Activated CD4-positive, alpha-beta T cell treated with anti-CD3 and anti-CD28 coated beads, Interleukin-2, amount 50 U/mL, for 24 hours (primary cell): ENCODE measurements at places on chromosomes 2 and 18.
A peak's percentile ranks its signal among the peaks of the same experiment; 100 is the strongest.

DNA sequence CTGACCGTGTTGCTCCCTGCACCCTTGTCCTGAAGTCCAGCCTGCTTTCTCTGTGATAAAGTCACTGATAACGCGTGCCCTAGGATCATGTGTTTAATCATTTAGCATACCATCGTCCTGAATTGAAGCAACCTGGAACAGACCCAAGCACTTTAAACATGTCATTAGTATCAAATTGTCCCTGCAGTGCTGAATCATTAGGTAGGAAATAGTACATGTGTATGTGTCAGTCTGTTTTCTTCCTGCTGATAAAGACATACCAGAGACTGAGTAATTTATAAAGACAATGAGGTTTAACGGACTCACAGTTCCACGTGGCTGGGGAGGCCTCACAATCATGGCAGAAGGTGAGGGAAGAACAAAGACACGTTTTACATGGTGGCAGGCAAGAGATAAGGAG lies 2.8 kb downstream of the ASB18 start:
- no peak for DNase-seq

GRCh38 chr2:154686162-154686561 lies 12.3 kb upstream of the KCNJ3 start:
- no peak for DNase-seq

- DNase-seq = no peak
These were observed 379.9 kb downstream of the CLIP4 start for GRCh38 chr2:29495068-29495467.

GRCh38 chr18:8812631-8813030 lies 107.3 kb downstream of the MTCL1 start:
- DNase-seq = no peak

GRCh38 chr2:28435241-28435640 lies 42.6 kb downstream of the FOSL2 start:
- DNase-seq = no peak

DNA sequence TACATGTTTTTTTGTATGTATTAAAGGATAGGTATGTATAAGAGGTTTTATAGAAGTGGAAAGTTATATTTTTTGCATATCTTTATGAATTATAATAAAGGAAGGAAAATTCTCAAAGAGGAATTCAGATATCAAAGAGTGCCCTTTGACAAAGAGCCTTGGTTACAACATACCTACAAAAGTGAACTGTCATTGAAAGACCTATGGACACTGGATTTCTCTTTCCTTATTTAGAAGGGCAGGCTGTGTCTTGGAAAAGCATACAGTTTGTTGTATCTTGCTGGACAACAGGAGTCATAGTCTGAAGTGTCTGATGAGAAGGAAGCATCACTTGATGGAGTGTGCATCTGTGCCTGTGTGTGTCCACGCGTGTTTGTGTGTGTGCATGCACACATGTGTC lies 15.2 kb downstream of the UGT1A10 start:
- DNase-seq = no peak

GRCh38 chr2:182144041-182144775 lies 158.6 kb downstream of the PPP1R1C start:
- no peak for DNase-seq

DNA sequence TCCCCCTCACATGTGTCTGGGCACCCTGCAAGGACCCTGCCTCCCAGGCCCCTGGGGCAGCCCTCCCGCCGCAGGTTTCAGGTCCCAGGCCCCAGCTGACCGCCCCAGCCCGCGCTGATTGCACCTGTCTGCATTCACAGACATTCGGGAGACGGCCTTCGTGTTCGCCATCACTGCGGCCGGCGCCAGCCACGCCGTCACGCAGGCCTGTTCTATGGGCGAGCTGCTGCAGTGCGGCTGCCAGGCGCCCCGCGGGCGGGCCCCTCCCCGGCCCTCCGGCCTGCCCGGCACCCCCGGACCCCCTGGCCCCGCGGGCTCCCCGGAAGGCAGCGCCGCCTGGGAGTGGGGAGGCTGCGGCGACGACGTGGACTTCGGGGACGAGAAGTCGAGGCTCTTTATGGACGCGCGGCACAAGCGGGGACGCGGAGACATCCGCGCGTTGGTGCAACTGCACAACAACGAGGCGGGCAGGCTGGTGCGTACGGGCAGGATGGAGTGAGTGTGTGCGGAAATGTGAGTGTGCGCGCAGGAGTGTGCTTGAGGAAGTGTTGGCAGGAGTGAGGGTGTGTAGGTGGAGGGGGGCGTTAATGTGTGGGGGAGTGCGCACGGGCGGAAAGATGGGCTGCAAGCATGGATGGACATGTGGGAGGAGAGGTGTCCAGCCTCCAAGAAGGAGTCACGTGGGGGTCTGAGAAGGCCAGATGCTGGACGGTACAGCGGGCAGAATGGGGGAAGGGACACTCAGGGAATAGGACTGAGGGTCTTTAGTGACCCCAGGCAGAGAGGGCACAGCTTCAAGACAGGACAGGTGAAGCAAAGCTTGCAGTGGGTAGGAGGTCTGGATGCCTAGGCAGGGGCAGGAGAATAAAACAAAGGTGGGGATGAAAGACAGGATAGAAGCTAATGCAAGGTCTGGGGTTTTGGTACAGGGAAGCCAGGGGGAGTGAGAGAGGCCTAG lies 9.0 kb upstream of the WNT10A start:
- DNase-seq = no peak

- no peak for DNase-seq
These were observed 15.0 kb downstream of the ELAC1 start for GRCh38 chr18:50982802-50983179.

DNA sequence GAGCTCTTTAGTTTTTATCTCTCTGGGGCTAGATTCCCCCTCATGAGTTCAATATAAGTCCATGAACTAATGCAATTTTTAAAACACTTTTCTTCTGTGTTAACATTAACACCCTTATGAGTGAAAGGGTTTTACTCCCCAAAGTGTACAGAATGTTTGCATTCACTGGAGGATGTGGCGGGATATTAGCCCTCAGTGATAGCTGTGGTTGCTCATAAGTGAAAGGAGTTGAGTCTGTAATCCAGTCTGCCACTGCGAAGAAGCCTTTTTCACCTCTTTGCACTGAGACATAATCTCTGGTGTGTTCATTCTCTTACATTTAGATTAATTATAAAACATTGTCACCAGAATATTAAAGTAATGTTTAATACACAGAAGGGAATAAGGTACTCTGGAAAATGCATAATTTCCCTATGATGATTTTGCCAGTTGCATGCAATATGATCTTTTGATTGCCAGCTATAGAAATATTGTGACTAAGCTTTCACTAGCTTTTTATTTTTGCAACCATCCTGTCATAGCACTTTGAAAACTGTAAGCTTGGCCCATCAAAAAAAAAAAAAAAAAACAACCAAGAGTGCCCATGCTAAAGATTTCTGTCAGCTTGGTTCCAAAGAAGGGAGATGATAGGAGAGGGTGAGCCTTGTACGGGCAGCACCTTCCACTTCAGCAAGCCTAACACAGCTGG lies 113.2 kb downstream of the BCL11A start:
- no peak for DNase-seq

- DNase-seq = no peak
These were observed 47.7 kb downstream of the MYOM1 start for GRCh38 chr18:3172097-3172496.

GRCh38 chr2:71505770-71506140 lies 52.4 kb downstream of the DYSF start:
- DNase-seq = no peak

GRCh38 chr2:19697131-19697530 lies 204.7 kb downstream of the TTC32 start:
- no peak for DNase-seq

GRCh38 chr2:178514664-178515063 lies 34.4 kb downstream of the PLEKHA3 start:
- peak; percentile 43 for DNase-seq

GRCh38 chr2:159635006-159635789 lies 18.9 kb upstream of the BAZ2B start:
- no peak for DNase-seq

DNA sequence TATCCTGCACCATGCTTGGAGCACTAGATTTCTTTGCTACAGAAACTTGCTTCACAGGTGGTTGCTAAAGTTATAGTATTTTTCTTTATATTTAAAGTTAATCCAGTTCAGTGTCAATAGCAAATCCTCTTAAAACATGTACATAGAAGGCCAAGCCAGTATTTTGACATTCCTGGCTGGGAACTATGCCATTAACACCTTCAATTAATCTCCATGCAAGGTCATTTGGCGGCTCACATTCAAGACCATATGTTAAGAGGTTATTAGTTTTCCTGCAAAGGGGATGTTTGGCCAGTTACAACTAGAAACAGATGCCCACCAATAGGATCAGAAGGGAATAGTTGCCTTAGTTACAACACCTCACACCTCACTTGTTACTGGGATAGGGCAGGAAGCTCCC lies 261.3 kb upstream of the MEIS1 start:
- DNase-seq = no peak

GRCh38 chr2:240947607-240948006 lies 41.5 kb downstream of the CROCC2 start:
- DNase-seq = no peak

DNA sequence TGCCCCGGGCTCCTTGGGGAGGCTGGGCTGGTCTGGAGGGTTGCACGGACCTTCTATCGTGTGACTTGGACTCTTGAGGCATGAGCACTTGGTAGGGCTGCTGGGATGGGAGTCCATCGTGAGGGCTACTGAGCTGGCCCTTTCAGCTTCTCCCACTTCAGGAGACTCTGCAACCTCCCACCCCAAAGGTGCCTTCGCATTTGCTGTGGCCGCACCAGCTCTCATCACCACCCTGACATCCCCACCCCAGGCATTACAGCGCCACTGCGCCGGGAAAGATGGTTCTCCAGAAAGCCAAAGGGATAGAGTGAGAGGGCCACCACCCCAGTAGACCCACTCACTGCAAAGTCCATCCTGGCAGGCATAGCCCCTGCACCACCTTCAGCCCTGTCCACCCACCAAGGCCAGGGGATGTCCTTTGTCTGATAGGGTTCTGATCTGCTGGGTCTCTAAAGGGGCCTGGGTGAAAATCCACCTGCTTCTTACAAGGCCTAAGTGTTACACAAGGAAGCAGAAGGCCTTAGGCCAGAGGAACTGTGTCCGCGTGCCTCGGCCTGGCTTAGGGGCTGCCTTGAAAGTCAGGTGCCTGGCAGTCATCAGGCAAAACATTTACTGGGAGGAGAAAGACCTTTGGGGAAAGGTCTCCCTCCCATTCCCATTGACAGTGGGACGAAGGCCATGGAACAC lies 5.1 kb downstream of the EHD3 start:
- DNase-seq = no peak

DNA sequence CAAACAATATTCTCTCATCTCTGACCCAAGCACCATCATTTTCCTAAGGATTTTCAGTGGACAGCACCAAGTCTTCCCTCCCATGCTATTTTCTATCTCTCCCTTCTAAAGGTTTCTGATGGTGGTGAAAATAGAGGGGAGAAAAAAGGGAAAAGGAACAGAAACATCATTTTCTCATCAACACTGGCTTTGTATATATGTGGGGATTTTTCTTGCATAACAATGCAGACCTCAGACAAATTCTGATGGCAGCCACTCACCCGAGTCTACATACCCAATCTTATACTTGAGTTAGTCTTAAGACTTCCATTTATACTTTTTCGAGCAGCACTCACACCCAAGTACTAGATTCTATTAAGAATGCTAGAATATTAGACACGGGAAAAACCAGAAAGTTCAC lies 95.8 kb downstream of the TMEM163 start:
- DNase-seq = no peak

GRCh38 chr2:205713086-205713485 lies 30.8 kb downstream of the NRP2 start:
- DNase-seq = no peak

- no peak for DNase-seq
These were observed 61.2 kb downstream of the FAM171B start for GRCh38 chr2:186755066-186755465.

GRCh38 chr2:165660361-165660760 lies 133.7 kb downstream of the GALNT3 start:
- no peak for DNase-seq

DNA sequence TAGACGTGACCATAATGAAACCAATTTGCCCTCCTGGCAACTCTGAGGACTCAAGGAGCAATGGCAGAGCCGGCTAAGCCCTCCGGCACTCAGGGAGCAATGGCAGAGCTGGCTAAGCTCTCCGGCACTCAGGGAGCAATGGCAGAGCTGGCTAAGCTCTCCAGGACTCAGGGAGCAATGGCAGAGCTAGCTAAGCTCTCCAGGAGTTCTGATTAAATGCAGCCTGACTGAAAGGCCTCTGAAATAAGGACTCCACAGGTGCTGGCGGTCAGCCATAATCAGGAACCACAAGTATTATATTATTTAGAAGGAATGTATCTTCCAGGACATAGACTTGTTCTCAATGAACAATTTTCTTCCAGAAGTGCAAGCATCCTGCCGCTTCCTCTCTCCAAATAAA lies 65.2 kb downstream of the C2orf76 start:
- no peak for DNase-seq

- no peak for DNase-seq
These were observed 93.8 kb downstream of the DTNA start for GRCh38 chr18:34803877-34804400.

GRCh38 chr2:158060835-158061435 lies 40.7 kb upstream of the UPP2 start:
- no peak for DNase-seq

DNA sequence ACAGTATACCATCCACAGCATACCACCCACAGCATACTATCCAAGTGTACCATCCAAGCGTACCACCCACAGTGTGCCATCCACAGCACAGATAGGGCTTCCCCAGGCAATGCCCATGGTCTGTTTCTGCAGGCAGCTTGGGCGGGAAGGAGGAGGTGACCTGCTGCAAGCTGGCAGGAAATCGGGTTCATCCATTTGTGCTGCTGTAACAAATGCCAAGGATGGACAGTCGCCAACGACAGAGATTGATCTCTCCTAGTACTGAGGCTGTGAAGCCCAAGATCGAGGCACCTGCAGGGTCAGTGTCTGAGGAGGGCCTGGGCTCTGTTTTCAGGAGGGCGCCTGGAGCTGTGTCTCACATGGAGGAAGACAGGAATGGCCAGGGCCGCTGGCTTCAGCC lies 93.6 kb upstream of the SNTG2 start:
- DNase-seq = no peak

GRCh38 chr18:78423811-78424210 lies 555.8 kb upstream of the SALL3 start:
- no peak for DNase-seq

- DNase-seq = no peak
These were observed 6.3 kb downstream of the CTAGE1 start for GRCh38 chr18:22411446-22411845.

DNA sequence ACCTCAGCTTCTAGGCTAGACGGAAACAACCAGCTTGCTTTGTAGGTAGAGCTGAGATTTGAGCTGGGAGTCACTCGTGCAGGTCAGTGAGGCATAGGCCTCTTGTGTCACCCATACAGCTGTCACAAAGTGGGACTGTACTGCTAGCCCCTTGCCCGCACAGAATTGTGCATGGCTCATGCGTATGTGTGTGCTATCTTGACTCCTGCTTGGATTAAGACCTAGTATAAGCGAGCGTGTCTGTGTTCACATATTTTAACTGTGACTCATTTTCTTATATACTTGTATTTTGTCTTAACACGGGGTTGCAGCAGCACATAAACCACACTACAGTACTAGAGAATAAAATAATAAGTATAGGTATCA lies 20.1 kb downstream of the CEP68 start:
- no peak for DNase-seq

- no peak for DNase-seq
These were observed 12.0 kb downstream of the ONECUT2 start for GRCh38 chr18:57447154-57447621.
